ENCODE measurements at places on chromosomes 6 and 20.
A peak's percentile ranks its signal among the peaks of the same experiment; 100 is the strongest.

DNA sequence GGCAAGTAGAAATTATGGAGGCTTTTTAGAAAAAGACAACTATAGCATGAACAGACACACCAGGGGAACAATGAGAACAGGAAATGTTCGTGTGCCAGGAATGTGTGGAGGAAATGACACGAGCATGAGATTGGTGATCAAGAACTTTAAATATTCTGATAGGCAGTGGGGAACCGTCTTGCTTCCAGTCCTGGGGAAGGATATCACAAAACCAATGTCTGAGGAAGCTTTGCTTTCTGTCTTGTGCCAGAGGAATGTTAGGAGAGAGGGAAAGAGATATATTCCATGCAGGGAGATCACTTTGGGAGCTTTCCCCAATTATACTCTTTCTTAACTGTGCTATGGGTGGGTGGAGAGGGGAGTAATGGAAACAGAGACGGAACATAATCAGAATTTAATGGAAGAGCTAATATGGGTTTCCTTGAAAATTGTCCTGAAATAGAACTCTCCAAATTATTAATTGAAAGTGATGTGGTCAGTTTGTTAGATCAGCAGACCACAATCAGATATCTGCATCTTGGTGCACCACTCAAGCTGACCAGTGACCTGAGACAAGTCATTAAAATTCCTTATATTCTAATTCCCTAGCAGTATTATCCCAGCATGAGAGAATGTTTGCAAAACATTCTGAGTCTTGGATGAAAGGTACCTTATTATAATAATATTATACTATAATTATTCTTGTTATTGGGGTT is 178.2 kb downstream of the SOX4 start:
- no peak for DNase-seq

DNA sequence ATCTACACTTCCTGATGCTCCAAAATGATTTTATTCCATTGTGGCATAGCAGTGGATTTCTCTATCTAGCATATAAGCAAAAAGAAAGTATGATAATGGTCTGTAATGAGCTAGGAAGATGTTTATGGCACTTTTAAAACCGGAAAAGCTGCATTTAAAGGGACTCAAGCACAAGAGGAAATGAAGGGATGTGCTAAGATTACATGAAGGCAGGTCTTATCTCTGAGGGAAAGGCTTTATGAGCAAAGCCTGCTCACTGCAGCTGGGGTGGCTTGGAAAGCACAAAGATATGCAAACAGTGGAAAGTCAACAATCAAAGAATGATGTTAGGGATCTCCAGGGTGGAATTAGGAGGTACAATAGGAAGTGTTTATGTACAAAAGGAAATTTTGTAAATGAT is 138.2 kb downstream of the TENT5A start:
- no peak for DNase-seq

GRCh38 chr20:12414446-12415274 is 497.0 kb downstream of the BTBD3 start:
- no peak for DNase-seq

DNA sequence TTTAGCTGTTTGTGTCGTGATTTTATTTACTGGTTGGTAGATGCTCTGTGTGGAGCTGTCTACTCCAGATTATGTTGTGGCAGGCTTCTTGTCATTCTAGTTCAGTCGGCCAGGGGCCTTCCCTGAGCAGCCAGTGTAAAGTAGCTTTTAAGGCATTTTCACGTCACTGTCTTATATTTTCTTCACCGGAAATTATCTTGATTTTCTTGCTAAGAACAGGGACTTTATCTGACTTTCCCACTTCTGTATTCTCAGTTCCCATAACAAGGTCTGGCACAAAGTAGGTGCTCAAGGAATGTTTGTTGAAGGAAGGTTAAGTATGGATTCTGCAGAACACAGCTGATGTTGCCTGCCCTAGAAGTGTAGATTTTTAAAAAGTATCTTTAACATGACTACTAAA is 868 bp downstream of the LTV1 start:
- peak; percentile 3 for DNase-seq

DNA sequence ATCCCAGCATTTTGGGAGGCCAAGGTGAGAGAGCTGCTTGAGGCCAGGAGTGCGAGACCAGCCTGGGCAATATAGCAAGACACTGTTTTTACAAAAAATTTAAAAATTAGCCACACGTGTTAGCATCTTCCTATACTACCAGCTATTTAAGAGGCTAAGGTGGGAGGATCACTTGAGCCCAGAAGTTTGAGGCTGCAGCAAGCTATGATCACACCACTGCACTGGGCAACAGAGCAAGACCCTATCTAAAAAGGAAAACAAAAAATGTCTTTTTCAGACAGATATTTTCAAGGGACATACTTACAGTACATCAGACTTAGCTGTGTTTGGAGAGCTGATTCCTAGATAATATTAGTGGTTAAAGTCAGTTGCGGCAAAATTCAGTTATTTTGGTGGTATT is 72.9 kb upstream of the XRN2 start:
- no peak for DNase-seq

GRCh38 chr6:134640975-134641429 is 308.9 kb downstream of the ALDH8A1 start:
- DNase-seq: peak; percentile 99

DNA sequence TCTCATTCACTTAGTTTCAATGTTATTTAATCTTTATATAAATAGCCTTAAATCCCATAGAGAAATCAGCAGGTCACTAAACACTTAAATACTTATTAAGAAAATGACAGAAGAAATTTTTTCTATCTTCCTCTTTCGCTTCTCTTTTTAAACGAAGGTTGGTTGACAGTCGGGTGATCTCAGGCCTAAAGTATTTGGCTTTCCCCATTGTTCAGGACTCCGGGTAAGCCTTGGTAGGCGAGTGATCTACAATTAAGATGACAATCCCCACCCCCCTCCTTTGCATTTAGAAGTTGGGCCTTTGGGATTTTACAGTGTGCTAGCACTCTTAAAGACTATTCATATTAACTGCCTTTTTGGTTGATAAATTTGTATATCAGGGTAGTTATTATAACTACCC is 19.7 kb upstream of the UTRN start:
- peak; percentile 80 for DNase-seq
